ENCODE measurements at places on chromosomes 3 and 15.
A peak's percentile ranks its signal among the peaks of the same experiment; 100 is the strongest.

DNA sequence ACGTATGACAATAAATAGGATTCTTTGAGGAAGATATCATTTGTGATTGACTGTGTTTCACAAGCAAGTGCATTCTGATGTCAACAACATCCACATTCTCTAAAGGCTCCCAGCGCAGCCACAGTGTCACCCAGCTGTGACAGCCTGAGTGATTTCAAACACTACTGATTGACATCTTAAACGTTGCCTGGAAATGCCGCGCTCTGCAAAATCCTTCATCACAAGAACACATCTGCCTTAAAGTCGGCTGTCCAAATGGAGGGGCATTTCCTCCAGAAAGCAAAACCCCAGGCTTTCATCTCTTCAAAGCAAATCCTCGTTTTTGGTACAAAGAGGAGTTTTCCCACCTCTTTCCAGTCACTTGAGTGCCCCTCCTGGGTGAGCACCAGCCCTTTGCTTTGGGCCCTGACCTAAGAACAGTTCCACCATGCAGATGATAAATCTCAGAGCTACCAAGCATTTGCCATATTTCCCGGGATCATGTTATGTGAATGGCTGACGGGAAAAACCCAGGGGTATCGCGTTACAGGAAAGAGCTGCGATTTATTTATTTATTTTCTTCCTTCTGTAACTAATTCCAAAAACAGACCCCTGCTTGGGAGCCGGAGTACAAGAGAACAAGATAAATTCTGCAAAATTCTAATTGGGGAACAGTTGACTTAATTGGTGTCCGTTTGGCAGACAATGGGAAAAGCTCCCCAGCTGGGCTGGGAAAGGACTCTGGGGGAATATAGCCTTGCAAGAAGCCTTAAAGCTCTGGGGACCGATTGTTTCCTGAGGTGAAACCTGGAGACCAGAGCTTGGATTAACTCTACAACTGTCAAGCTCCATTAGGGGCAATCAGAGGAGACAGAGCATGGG lies 703.8 kb upstream of the NR2F2 start:
- no peak for DNase-seq

- DNase-seq = no peak
Observed at GRCh38 chr3:136437043-136437442, 186.9 kb downstream of the PCCB start.

GRCh38 chr3:144079634-144080033 lies 108.0 kb downstream of the DIPK2A start:
- DNase-seq = no peak

- no peak for DNase-seq
Observed at GRCh38 chr15:56832125-56832524, 86.3 kb upstream of the TCF12 start.

DNA sequence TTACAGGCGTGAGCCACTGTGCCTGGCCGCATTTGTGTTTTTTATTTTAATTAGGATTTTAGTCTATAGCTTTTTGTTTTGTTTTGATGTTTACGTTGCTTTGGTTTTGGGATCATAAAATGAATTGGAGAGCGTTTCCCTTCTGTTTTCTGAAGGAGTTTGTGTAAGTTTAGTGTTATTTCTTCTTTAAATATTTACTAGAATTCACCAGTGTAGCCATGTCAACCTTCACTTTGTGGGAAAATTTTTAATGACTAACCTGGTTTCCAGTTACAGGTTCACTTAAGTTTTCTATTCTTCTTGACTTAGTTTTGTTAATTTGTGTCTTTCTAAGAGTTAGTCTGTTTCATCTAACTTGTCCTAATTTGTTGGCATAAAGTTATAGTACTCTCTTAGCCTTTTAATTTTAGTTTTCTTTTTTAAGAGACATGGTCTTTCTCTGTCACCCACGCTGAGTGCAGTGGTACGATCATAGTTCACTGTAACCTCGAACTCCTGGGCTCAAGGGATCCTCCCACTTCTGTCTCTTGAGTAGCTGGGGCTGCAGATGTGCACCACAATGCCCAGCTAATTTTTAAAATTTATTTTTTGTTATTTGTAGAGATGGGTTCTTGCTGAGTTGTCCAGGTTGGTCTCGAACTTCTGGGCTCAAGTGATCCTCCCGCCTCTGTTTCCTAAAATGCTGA lies 61.0 kb downstream of the CHD2 start:
- DNase-seq = no peak

DNA sequence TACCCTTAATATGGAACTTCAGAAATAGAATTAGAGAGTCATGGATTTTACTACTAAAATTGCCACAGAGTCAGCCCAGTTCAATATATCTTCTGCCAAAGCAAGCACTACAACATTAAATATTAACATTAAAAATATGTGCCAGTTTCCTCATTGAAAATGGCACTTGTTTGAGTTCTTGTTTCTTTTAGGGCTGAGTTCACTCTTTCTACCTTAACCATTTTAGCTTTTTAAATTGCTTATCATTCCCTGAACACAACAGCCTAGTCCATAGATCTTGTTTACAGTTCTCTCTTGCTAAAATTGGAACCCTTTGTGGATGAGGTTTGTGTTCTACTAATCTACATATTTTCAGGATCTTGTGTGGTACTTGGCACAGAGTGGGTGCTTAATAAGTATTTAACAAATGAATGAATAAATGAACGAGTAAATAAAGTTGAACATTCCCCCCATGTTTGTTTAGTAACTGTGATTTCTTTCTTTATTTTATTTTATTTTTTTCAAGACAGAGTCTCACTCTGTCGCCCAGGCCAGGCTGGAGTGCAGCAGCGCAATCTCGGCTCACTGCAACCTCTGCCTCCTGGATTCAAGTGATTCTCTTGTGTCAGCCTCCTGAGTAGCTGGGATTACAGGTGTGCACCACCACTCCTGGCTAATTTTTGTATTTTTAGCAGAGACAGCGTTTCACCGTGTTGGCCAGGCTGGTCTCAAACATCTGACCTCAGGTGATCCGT lies 46.0 kb upstream of the SLC7A14 start:
- DNase-seq = no peak

- no peak for DNase-seq
Observed at GRCh38 chr3:20323307-20323927, 137.4 kb upstream of the SGO1 start.

- DNase-seq = no peak
Observed at GRCh38 chr3:73234354-73235014, 173.0 kb downstream of the EBLN2 start.

DNA sequence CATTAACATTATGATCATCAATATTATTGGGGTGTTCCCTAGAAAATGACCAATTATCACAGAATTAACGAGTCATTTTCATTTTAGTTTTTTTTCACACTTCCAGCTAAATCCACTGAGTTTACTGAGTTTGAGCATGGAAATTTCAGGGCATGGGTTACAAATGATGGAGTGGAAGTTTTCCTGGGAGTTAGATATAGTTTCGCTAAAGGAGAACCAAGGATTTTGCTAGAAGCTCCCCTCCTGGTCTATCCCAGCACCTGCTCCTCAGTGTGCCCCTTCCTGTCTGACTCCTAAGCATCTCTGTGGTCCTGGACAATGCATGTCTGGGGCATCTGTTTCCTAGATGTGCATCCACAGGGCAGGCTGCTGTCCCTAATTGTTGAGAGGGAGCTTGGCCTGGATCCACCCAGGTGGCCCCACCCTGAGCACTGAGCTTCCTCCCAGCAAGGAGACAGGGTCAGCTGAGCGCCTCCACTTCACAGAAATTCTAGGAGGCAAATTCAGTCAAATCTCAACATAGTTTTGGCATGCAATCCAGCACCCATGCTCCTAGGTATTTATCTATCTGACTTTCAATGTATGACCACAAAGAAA lies 102.3 kb upstream of the GOLGA6L6 start:
- DNase-seq = no peak

DNA sequence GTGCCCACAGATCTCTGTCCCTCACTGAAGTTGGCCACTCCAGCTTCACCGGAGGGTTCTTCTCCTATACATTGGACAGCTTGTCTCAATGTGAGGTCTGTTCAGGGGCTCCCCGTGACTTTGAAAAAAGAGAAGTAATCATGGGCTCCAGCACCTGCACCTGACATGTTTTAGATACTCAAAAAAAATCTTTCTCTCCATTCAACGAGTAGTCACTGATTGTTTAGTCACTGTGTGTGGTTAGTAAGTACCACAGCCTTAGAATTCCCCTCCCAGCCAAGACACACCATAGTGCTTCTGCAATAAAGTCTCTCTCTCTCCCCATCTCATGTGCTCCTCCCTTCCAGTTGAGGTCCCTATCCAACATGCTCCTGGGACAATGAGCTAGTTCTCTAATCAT lies 18.6 kb downstream of the CCR9 start:
- no peak for DNase-seq

DNA sequence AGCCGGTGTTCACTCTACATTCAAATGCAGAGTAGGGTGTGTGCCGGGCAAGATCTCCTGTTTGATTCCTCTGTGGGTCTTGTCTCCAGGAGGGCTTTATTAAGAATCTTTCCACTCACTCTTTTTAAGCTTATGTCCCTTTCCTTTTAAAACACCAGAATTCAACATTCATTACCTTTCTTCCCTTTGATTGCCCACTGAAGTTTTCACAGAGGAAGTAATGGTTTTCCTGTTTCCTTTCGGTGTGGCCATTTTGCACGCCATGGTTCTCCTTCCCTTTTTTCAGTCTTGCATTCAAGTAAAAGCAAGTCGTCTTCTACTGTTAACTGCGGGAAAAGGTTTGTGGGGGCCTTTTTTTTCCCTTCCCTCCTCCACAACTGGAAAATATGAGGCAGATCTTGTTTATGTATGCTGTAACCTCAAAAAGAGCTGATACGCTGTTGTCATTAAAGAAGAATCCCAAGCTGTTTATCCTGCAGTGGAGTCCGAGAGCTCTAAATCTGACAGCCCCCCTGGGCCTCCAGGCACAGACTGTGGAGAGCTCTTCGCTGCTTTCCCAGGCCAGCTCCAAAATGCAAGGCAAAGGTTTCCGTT lies 40.5 kb downstream of the FILIP1L start:
- peak; percentile 58 for DNase-seq

DNA sequence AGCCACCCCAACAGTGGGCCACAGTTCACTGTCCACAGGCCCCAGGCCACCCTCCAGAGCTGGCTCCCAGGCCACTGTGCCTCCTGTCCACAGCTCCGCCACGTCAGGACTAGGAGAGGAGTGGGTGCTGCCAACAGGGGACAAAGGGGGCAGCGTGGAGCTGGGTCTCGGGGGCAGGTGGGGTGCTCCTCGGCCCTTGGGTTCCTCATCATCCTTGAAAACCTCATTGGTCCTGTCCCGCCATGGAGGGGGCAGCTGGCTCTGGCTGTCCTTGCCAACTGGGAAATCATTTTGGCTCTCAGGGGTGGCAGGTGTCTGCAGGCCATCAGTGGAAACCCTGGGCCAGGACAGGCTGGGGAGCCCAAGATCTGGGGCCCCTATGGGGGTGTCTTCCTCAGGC lies 45.2 kb downstream of the ADAMTS7 start:
- no peak for DNase-seq

DNA sequence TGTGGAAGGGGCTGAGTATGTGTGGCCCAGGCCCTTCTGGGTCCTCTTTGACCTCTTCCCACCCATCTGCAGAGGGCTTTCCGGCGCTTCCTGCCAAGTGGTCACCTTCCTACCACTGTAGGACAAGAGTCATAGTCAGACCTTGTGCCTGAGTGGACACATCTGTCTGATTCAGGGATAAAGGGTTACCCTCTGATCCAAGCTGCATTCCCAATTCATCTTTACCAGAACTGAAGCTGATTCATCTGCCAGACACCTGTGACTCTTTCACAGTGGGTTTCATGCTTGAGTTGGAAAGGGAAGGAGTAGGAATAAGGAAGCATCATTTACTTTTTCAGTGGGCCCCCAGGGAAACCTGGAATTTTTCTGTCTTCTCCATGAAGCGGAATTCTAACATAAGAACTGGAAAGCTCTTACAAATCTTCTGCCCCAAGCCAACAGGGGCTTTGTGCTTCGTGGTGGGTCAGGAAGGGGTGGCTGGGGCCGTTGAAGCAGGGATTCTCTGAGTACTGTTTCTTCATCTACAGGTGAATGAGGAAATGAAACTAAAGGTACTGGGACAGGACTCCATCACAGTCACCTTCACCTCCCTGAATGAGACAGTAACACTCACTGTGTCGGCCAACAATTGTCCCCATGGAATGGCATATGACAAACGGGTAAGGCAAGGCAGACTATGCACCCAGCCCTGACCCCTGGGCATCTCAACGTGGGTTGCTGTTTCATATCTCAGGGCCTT lies 46.4 kb downstream of the C3orf20 start:
- no peak for DNase-seq

DNA sequence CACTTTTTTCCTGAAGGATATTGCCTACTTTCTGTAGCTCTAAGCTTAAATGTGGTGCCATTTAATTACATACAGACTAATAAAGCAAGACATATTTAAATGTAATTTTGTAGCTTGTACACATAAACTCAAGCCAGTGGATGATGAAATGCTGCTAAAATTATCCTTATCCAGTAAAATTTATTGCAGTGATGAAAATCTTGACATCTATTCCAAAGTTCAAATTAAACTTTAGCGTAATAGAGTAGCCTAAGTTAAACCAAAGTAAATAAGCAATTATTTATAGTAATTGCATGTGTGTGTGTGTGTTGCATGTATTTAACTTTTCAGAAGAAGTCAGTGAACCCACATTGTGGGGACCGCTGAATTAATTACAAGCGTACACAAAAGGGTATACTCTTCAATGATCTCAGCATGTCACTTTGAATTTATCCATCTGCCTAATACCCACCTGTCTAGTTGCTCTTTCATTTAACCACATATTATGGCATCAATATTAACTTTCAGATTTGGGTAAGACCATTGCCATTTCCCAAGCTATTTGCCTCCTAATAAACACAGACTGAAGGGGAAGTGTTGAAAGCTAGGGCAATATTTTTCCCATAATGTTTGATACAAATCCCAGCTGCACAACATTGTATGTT lies 85.0 kb downstream of the MECOM start:
- DNase-seq = no peak

GRCh38 chr3:105375750-105376511 lies 9.2 kb downstream of the ALCAM start:
- no peak for DNase-seq

GRCh38 chr15:89514596-89515406 lies 18.4 kb upstream of the RHCG start:
- DNase-seq = no peak

DNA sequence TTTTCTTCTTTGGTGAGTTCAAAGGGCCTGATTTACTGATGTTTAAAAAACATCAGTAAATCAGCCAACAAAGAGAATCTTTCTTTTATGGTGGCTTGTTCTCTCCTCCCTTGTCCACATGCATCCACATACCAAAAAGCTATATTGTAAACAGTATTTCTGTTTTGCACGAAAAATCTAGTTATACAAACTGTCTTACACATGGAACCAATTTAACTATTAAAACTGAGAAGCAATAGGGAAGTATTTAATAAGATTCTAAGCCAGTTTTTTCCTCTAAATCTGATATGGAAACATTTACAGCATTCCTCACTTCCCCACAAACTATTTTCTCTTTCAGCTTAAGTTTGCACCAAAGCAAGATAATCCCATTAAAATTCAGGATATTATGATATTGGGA lies 110.8 kb upstream of the ICE2 start:
- DNase-seq = no peak

DNA sequence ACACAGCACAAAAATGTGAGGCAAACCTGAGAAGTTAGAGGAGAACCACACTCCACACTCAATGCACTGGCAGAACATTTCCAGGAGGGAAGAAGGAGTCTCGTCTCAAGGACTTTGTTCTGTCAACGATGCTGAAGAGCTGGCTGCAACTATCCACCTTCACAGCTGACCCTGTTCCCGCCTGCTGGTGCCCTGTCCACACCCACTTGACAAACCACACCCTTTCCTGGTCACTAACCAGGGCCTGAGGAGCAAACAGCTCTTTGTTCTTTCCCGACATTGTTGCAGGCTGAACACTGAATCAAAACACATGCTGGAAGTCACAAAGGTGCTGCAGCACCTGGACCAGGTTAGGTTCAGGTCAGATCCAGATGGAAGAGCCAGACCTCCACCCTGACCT lies 92.6 kb upstream of the ARRDC4 start:
- no peak for DNase-seq

- DNase-seq = no peak
Observed at GRCh38 chr15:35496585-35496984, 49.4 kb downstream of the DPH6 start.
